CD4-positive, alpha-beta T cell treated with Interleukin-1 beta for 1 hour (primary cell): ENCODE measurements at places on chromosomes 4 and X.

- DNase-seq, result no peak
These were observed 121.5 kb upstream of the CPEB2 start for GRCh38 chr4:14880805-14881204.

GRCh38 chr4:117154251-117154650 lies 68.9 kb upstream of the TRAM1L1 start:
- DNase-seq, result no peak

DNA sequence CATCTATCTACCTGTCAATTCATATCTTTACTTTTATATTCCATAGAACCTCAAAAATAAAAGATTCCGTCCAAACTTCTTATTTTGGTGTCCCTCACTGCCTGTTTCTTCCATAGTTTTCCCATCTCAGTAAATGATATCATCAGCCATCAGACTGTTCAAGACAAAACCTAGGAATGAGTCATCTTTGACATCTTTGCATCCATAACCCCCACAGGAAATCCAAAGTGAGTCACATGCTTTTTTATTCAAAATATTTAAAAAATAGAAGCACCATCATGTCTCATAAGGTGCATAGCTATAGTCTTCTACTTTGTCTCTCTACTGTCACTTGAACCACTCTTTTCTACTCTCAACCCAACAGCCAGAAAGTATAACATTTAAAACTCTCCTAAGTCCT lies 29.9 kb upstream of the CXXC4 start:
- no peak for DNase-seq

DNA sequence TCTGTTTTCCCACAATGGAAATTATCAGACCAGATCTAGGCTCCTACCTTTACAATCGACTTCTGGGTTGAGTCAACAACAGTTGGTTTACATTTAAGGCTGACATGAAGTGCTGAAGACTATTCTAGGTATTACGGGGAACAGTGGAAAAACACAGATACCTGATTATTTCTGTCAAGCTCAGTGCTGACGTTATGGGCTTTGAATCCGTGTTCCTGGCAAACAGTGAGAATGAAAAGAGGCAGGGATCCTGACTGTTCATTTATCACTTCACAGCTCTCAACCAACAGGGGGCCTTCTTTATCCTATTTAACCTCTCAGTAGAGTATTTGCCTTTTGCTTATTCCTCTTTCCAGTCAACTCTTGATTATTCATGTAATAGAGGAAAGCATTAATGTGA lies 43.1 kb downstream of the TMEM164 start:
- no peak for DNase-seq

GRCh38 chrX:123878252-123878721 lies 18.4 kb downstream of the XIAP start:
- DNase-seq, result no peak

GRCh38 chrX:97039363-97040029 lies 155.8 kb downstream of the RPA4 start:
- no peak for DNase-seq

DNA sequence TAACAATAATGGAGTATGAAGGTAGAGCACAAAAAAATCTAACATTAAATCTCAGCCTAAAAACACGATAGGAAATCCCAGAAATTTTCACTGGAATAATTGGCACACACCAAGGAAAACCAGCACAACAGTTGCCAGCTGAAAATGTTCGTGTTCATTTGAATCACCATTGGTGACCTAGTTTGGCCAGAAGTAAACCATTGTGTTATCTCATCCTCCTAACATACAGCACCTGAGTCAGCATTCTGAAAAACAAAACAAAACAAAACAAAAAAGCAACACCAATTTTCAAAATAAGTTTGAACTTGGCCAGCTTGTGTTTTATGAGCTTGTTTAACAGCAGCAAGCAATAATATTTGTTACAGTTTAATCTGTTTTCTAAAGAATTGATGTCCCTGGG lies 41.1 kb downstream of the UCHL1 start:
- DNase-seq, result no peak

- DNase-seq, result no peak
These were observed 347.8 kb upstream of the PITX2 start for GRCh38 chr4:110970642-110971041.

DNA sequence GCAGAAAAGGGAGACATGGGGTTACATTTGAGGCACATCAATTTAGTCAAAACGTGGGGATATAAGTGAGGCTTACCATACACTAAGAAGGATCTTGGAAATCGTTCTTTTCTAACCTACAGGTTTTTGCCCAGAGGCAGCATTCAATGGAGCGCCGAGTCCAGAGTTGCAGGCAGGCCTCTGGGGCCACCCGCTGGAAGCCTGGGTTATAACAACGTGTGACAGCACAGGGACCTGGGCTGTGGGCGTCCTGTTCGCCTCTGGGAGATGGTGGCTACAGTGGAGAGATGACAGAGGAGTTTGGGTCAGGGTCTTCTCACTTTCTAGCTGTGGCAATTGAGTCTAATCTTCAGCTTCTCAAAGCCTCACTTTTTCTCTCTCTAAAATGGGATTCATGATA lies 53.9 kb downstream of the ENPP6 start:
- DNase-seq, result no peak

DNA sequence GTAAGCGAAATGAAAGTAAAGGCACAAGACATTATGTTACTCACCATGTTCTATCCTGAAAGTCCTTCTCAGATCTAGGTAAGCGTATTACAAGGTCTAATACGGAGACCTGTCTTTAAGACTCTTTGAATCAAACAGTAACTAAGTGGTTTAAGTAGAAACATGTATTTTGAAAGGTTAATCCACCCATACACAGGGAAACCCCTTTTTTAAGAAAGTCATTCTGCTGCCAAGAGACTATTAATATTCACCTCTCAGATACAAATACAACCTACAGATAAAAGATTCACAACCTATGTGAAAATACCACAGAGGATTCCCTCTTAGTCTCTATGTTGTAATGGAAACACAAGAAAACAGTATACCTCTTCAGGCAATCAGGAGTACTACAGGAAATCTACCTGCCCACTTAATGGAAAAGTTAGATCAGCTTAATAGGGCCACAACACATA lies 63.2 kb upstream of the TNIP3 start:
- DNase-seq, result peak; percentile 48

DNA sequence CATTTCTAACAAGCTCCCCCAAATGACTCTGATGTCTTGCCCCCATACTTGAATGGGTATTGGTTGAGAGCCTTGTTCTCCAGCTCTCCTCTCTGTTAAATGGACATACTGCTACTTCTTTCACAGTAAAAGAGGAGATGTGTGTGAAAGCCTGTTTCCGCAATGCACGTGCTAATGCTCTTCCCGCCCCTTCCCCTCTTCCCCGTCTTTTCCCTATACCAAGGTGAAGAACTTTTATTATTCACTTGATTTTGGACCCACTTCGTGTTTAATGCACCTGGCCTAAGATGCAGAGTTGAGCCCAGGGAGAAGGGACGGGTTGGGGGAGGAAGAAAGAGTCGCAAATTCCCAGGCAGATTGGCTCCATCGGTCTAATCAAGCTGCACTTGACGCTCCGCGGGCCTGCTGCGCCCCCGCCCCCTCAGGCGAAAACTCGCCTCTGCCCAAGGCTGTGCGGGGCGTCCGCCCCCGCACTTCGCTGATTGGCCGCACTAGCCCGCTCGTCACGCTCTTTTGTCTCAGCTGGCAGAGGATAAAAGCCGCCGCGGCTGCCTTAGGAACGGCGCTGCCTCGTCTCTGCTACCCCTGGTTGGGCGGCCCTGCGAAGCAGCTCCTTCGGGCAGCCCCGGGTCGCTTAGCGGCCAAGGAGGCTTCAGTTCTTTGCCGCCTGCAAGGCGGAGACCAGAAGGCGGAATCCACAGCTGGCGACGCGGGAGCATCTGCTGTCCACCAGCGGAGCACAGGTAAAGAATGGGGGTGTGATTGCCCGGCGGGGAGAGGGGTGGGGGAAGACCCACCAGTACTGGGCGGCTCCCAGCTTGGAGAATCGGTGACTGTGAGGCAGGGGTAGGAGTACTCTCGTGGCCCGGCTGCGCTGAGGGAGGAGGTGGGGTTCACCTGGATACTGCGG lies at the start of gene ZCCHC12:
Gene ZCCHC12 (plus strand): TSS at position 562 of the 910 bp plus-strand sequence. CDS start 1,421 bp downstream, outside the sequence.
- peak; percentile 31 for DNase-seq

DNA sequence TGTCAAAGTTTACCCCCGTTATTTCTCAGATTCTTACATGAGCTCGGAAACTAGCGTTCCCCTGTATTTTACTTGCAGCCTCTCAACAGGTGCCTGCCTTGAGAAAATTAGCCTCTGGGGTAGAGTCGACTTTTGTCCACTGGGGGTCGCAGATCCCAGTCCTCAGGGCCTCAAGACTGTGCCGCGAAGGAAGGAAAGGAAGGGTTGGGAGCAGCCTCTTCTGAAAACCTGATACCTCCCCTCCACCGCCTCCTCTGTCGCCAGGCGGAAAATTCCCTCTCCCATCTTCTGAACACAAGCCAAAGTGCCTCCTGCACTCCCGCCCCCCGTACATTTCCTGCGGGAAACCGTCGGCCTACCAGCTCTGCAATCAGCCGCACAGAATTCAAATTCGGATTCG lies 44.4 kb upstream of the TMSB15B start:
- DNase-seq, result peak; percentile 52

DNA sequence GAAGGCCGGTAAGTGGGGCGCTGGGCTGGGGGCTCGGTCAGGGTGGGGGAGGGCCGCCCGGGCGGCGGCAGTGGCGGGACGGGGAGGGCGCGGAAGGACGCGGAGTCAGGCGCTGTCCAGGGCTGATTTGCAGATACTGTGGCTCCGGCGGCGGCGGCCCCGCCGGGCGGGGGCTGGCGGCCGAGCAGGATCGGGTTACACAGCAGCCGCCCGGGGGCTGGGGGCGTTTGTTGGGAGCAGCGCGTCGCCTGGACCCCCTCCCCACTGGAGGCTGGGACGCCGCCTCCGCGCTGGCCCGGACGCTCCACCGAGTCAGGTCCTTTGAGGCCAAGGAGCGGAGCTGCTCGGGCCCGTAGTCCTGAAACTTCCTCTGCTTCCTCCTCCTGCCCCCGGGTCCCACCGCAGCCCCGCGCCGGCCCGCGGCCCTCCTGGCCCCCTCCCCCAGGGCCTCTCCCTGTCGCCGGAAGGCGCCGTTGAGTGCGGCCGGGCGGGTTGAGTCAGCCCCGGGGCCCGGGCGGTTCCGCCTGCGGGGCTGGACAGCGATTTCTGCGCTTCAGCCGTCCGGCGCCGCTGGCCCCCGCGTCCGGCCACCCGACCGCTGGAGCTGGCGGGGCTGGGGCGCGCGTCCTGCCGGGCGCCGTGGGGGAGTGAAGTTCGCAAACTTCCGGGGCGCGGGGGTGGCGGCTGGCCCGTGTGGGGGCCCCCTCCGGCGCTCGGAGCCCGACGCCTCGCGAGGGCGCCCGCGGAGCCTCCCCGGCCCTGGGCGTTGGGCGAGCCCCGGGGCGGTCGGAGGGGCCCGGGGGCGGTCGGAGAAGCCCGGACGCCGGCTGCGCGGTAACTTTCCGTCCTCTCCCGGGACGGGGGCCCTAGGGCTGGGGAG lies 746 bp downstream of the REST start:
- peak; percentile 57 for DNase-seq

DNA sequence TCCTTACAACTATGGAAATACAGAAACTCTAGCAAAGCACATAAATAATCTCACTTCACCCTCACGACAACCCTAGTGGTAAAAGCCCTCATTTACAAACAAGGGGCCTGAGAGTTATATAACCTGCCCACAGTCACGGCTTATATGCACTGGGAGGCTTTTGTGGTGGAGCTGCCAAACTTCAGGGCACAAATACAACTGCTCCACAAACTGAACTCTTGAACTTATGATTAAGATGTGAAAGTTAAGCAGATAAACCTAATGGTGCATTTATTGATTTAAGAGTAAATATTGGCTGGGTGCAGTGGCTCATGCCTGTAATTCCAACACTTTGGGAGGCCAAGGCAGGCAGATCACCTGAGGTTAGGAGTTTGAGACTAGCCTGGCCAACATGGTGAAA lies 19.0 kb downstream of the SLC2A9 start:
- no peak for DNase-seq

GRCh38 chr4:141804836-141805235 lies 168.5 kb downstream of the IL15 start:
- no peak for DNase-seq

- no peak for DNase-seq
These were observed 134.0 kb downstream of the HTR2C start for GRCh38 chrX:114717921-114718320.

DNA sequence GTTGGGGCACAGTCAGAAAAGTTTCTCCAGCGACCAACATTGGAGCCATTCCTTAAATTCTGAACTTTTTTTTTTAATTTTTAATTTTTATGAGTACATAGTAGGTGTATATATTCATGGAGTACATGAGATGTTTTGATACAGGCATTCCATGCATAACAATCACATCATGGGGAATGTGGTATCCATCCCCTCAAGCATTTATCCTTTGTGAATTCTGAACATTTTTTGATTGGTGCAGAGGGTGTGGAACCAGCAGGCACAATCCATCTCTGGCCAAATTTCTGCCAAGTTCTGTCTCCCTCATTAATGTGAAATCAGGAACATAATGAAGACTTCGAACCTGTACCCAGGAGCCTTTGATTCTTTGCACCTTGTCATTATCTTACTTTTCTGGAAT lies 267.0 kb downstream of the FRMPD4 start:
- no peak for DNase-seq

DNA sequence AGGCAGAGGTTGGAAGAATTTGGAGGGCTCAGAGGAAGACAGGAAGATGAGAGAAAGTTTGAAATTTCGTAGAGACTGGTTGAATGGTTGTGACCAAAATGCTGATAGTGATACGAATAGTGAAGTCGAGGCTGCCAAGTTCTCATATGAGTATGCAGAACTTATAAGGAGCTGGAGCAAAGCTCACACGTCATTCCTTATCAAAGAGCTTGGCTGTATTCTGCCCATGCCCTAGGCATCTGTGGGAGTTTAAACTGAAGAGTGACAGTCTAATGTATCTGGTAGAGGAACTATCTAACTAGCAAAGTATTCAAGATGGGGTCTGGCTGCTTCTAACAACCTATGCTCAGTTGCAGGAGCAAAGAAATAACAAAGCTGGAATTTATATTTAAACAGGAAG lies 102.1 kb downstream of the PCDH18 start:
- DNase-seq, result no peak

- DNase-seq, result no peak
These were observed 6.9 kb upstream of the XAGE2 start for GRCh38 chrX:52361941-52362340.

- DNase-seq, result no peak
These were observed 245.0 kb upstream of the GPR101 start for GRCh38 chrX:137278825-137279224.

- no peak for DNase-seq
These were observed 1.5 kb downstream of the EVC start for GRCh38 chr4:5712517-5712916.

- no peak for DNase-seq
These were observed 39.8 kb downstream of the SNCA start for GRCh38 chr4:89797117-89797516.

- no peak for DNase-seq
These were observed 42.4 kb upstream of the FGF2 start for GRCh38 chr4:122784261-122784660.

DNA sequence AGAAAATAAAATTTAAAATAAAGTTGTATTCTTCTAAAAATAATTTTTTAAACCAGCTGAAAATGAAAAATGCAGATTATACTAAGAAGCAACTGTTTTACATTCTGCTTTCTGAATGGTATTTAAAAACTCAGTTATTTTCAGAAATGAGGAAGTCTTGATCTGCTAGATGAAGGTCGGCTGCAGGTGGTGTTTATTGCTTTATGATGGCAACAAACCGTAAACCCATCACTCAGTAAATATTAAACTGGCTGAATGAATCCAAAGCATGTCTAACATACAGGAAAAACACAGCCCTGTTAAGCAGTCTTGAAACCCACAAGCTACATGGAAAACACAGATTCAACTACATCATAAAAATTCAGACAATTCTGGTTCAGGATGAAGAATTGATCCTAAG lies 29.3 kb downstream of the DYNLT3 start:
- DNase-seq, result no peak

GRCh38 chr4:102574317-102574716 lies 73.2 kb downstream of the NFKB1 start:
- DNase-seq, result no peak
